NCI-H460 (cell line): ENCODE measurements at places on chromosomes 3 and 15.
A peak's percentile ranks its signal among the peaks of the same experiment; 100 is the strongest.

GRCh38 chr15:77094397-77095030 lies 23.6 kb upstream of the TSPAN3 start:
- no peak for DNase-seq

GRCh38 chr15:96732704-96733103 lies 402.2 kb downstream of the NR2F2 start:
- no peak for DNase-seq

GRCh38 chr3:141487521-141488252 lies 860 bp downstream of the RASA2 start:
- peak; percentile 24 for DNase-seq

DNA sequence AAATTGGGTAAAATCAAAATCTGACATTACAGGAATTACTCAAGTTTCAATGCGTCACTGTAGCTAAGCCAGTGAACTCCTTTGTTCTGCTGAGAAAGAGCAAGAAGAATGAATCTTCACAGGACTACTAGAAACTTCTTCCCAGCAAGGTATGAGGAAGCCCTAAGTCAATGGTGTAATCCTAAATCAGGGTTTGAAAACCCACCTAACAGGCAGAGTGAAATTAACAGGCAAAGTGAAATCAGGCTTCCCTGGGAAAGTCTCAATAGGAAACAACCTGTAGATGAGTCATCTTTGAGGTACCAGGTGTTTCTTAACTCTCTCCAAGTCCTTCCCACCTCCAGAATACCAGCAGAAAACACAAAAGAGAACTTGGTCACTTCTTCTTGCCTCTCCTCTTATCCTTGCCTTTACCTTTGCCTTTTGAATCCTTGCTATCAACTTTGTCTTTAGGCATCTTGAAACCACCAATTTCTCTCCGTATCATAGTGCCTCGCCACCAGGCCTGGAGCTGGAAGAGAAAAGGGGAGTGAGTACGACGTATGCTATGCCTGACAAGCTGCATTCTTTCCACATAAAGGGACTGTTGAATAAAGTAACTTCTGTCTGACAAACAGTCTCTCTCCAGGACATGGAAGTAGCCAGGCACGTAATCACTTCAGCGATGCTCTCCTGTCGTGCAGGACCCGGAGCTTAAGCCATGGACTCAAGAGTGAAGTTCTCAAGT lies 60.6 kb upstream of the RPL35A start:
- DNase-seq, result no peak
